Fibroblast of skin of right quadriceps (primary cell): ENCODE measurements at places on chromosomes 4 and X.

DNA sequence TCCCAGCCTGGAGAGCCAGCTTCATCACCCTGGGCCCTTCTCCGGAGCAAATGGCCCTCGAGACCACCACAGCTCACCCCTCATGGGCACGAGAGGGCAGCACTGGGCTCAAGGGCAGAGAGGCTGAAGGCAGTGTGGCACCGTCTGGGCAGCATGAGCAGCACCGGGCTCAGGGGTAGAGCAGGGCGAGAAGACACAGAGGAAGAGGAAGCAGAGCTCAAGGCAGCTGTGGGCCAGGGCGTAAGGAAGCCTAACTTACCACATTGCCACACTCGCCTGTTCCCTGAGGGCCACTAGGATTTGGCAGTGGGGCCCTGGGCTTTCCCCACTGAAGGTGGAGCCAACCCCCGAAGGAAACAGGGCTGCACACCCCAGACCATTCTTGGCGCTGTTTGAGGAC is 15.5 kb downstream of the ZNF185 start:
- DNase-seq = no peak

- DNase-seq = no peak
Observed at GRCh38 chr4:61296144-61296543, 96.0 kb downstream of the ADGRL3 start.

GRCh38 chrX:109281483-109282275 is 200.2 kb downstream of the GUCY2F start:
- DNase-seq = no peak

DNA sequence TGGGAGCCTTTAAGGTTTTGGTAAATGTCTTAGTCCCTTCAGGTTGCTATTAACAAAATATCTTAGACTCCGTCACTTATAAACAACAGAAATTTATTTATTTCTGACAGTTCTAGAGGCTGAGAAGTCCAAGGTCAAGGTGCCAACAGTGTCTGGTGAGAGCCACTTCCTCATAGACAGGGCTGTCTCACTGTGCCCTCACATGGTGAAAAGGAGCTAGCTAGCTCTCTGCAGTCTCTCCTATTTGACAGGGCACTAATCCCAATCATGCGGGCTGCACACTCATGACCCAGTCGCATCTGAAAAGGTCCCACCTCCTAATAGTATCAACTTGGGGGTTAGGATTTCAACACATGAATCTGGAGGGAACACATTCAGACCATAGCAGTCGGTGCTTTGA is 63.4 kb upstream of the KLF3 start:
- DNase-seq = no peak

GRCh38 chr4:152810715-152811287 is 31.0 kb downstream of the ARFIP1 start:
- DNase-seq = no peak
